ENCODE measurements at places on chromosomes 13 and 19. TPM values are rescaled to one million over a fixed set of nuclear protein-coding genes. Genes with fewer than 3 reads are reported as not detected.

The ATP8A2 gene
- total RNA-seq: 2.4 TPM

The FCGBP gene
- not detected for total RNA-seq

The ABCA7 gene
- 37.0 TPM for total RNA-seq

The KLK3 gene
- total RNA-seq: not detected

The OVOL3 gene
- total RNA-seq: not detected

The IGFL3 gene
- total RNA-seq: not detected

The MIPEP gene
- total RNA-seq: 18.4 TPM

The CCNE1 gene
- total RNA-seq: 3.9 TPM

The RLN3 gene
- not detected for total RNA-seq

The SBNO2 gene
- total RNA-seq: 75.7 TPM

The C13orf42 gene
- total RNA-seq: not detected

The KLK14 gene
- total RNA-seq: not detected

The ZNF44 gene
- total RNA-seq: 3.8 TPM

The DIRAS1 gene
- 2.3 TPM for total RNA-seq

The EDDM13 gene
- not detected for total RNA-seq

The DNAAF3 gene
- total RNA-seq: 6.7 TPM

The PSPN gene
- 0.65 TPM for total RNA-seq

The KLF16 gene
- 35.2 TPM for total RNA-seq

The PCDH17 gene
- 0.33 TPM for total RNA-seq

The KASH5 gene
- not detected for total RNA-seq

The CCDC8 gene
- 14.8 TPM for total RNA-seq

The CEACAM19 gene
- total RNA-seq: 3.9 TPM

The ERICH4 gene
- total RNA-seq: not detected

The ZMYM5 gene
- 6.1 TPM for total RNA-seq

The GPR183 gene
- 0.13 TPM for total RNA-seq

The RCBTB2 gene
- 3.6 TPM for total RNA-seq

Measured in mesangial cell (primary cell).